Smooth muscle cell of the brain vasculature (primary cell): ENCODE measurements at places on chromosomes 11 and 22.
A peak's percentile ranks its signal among the peaks of the same experiment; 100 is the strongest.

DNA sequence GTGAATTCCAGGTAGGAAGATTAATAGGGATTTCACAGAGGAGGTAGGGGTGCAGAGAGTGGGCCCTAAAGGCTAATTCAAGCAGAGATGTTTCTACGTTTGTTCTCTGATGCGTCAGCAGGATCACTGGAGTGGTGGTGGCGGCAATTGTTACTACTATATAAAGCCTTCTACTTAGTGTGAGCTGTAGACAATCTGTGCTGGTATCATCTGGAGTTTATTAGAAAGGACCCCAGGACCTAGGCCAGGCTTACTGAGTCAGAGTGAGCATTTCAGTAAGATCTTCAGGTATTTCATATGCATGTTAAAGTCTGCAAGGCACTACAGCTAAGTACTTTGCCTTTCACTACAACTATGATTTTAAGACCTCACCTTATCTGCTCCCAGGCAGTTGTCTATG, 59.5 kb downstream of the USP35 start:
- DNase-seq: no peak

DNA sequence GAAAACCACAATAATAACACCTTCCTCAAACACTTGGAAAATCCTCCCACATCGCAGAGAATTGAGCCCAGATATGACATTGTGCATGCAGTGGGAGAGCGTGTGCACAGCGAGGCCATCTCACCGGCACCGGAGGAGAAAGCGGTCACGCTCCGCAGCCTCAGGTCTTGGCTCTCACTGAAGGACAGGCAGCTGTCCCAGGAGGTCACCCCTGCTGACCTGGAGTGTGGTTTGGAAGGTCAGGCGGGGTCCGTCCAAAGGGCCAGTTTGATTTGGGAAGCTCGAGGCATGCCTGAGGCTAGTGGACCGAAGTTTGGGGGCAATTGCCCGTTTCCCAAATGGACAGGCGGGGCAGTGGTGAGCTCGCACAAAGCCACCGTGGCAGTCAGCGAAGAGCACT, 86.7 kb downstream of the KIAA1671 start:
- DNase-seq: no peak

GRCh38 chr11:1054143-1055108, 17.9 kb upstream of the MUC6 start:
- no peak for DNase-seq

GRCh38 chr11:93193731-93194130, 4.1 kb downstream of the SLC36A4 start:
- no peak for DNase-seq

DNA sequence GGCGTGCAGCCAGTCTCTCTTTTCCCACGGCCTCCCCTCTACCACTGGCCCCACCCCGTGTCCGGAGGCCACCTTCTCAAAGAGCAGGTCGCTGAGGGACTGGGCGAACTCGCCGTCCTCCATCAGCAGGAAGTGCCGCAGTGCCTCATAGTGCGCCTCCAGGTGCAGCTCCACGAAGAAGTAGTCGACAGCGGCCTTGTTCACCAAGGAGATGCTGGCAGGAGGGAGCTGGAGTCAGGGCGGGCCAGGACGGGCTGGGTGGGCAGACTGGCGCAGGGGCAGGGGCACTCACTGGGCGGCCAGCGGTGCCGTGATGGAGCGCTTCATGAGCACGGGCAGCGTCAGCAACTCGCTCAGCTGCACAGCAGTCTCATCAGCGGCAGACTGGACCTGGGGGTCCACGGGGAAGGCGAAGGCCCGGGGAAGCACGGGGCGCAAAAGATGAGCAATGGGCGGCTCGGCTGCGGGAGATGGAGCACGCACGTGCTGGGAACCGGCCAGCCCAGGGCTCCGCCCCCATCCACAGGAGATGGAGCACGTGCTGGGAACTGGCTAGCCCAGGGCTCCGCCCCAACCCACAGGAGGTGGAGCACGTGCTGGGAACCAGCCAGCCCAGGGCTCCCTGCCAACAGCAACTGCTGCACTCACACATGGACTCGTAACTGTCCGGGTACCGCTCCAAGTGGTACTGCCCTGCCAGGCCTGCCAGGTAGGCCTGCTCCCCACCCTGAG, 18.4 kb downstream of the SELENOO start:
- peak; percentile 56 for DNase-seq

GRCh38 chr11:37394236-37394870, 796.3 kb upstream of the RAG2 start:
- DNase-seq: no peak

DNA sequence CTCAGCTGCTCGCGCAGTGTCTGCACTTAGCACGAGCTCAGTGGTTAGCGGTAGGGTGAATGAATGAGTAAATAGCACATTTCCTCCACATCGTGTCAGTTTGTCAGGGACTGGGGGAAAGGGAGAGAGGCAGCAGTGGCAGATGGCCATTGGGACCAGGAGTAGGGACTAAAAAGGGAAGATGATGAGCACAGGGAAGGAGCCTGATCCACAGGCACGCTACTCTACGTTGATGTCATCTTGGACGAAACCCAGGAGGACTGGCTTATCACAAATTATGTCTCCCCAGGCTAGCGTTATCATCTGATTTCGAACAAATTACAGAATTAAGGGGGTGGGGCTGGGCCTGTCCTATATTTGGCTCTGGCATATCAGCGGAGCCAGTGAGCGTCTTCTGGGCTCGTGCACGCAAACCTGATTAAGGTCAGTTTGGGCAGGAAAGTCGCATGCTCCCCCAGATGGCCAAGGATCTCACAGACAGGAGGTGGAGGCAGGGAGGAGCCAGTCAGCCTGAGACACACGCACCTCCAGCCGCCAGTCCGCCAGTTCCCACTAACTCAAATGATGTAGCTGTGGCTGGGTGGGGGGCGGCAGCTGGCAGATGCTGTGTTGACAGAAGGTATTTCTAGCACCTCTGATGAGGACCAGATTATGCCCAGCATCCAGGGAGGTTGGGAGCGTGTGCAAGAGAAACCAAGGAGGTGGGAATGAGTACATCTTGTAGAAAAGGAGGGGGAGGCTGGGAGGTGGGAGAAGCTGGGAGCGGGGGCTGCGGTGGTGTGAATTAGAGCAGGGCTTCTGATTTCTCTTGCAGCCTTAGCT, 97.4 kb upstream of the PRDM11 start:
- no peak for DNase-seq

- no peak for DNase-seq
Observed at GRCh38 chr11:15107730-15108515, 6.8 kb upstream of the INSC start.

GRCh38 chr11:46237248-46238077, 40.0 kb upstream of the CREB3L1 start:
- no peak for DNase-seq

DNA sequence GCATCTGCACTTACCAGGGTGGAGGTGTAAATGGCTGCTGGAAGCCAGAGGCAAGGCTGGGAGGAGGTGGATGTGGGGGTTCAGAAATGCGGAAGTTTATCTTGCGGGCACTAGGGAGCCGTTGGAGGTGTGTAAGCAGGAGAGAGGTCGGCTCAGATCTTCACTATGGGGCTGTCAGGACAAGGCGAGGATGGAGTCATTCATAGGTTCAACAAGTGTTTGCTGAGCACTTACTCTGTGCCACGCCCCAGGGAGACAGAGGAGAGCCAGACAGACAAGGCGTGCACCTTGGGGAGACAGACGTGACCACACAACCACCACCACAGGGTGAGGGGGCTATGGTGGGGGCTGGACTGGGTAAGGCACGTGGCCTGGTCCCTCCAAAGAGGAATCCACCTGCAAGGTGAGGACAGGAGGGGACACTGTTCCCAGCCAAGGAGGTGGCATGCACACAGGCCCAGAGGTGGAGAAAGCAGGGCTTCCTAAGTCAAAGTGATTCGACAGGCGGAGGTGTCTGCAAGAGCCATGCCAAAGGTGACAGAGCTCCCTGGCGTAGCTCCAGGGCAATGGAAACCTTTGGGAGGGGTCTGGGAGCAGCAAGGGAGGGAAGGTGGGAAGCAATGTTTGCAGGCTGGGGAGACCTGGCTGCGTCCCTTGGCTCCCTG, 30.8 kb upstream of the TCF20 start:
- no peak for DNase-seq

- no peak for DNase-seq
Observed at GRCh38 chr11:128497776-128498095, 89.6 kb downstream of the ETS1 start.

DNA sequence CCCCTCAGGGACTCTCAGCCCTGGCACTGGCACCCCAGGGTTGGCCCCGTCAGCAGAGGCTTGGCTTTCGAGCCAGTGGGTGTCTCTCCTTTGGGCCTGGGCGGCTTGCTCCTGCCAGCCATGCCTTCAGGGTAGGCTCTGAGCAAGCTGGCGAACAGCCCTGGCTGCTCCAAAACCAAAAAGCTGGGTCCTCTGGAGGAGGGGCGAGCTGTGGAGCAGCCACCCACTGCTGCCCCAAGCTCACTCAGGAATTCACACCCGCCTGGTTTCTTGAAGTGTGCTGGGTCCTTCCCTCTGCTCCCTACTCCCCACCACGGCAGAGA, 6.2 kb downstream of the YDJC start:
- no peak for DNase-seq

DNA sequence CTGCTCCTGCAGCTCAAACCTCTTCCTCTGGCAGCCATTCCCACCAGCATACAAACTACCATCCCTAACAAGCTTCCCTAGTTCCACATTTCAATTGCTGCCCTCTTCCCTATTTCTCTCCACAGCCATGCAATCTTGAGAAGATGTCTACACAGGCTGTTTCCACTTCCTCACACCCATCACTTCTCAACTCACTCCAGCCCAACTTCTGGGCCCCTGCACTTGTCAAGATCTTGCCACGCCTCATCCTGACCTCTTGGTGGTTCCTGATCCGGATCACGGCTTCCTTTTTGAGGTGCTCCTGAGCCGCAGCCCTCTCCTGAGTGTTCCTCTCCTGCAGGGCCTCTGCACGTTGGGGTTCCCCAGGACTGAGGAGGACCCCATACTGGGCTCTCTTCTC, 22.6 kb downstream of the RPL27A start:
- no peak for DNase-seq

DNA sequence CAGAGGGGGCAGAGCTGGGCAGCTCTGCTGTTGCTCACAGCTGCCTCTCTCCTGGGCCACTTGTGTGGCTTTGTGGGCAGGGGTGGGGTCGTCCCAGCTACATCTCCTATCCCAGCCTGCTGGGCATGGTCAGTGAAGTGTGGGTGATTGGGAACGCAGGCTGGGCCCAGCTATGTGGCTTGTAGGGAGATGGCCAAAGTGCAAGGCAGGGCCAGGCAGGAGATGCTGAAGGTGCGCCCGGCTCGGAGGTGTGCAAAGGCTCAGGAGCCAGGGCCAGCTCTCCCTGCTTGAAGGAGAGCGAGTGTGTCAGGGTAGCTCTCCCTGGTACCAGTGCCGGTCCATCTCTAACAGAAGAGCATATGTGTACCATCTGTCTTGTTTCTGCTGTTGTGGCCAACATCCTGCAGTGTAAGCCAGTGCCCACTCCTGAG, 8.4 kb upstream of the RANBP1 start:
- DNase-seq: no peak

DNA sequence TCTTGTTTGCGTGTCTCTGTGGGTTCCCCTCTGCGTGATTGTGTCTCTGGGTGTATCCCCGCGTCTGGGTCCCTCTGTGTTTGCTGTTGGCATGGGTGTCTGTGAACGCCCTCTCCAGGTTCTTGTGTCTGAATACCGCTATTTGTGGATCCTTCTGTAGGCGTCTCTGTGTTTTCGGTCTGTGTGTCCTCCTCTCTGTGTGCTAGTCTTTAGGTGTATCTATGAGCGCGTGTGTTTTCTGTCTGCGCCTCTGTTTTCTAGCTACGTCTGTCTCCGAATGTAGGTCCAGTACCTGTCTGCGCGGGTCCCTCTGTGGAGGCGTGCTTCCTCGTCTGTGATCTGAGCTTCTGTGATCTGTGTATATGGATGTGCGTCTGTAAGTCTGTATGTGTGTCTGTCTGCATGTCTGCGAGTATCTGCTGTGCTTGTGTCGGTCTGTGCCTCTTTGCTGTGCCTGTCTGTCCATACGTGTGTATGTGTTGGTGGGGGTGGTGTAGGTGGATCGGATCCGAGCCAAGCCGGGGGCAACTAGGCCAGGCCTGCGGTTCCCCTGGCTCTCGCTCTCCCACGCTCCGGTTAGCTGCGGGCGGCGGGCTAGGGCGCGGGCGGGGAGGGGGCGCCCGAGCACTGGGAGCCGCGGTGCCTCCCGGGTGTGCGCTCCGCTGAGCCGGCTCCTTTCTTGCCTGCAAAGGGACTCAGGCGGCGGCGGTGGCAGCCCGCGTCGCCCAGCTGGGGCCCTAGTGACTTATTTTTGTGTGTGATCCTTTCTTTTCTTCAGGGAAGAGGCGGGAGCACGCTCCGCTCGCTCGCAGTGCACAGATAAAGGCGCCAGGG, 105.3 kb upstream of the E2F8 start:
- DNase-seq: no peak

DNA sequence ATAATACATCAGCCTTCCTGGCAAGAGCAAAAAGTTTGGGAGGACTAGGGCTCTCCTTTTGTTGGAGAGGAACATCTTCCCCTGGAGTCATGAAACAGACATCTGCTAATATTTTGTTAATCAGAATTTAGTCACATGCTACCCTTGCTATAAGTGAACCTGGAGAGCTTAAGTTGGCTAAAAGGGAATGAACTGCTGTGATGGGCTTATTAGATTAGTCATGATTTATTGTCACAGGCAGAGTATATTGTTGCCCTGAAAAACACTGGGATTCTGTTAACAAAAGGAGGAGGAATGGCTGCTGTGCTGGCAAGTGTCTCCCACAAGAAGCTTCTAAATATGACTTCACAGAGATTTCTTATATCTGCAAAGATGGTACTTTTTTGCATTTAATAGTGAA, 16.0 kb downstream of the TCP11L1 start:
- no peak for DNase-seq

- peak; percentile 74 for DNase-seq
Observed at GRCh38 chr11:35549787-35550186, 24.4 kb upstream of the PAMR1 start.

- no peak for DNase-seq
Observed at GRCh38 chr11:24132471-24132870, 364.4 kb upstream of the LUZP2 start.

- no peak for DNase-seq
Observed at GRCh38 chr11:921921-922678, 3.6 kb upstream of the AP2A2 start.

DNA sequence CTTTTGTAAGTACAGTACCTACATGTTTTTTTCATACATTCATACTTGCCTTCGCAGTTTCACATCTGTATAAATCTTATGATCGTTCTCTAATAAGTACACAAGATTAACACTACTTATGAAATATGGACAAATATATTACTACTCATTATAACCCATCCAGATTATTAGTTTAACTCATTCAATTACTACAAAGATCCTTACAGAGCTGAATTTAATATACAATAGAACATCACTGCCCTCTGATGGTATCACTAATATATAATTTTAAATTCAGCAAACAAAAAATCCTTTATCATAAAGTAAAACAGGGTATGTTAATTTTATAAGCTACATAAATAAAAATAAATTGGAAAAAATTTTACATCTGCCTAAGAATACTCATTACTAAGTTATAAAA, 7.4 kb downstream of the SVIP start:
- no peak for DNase-seq

GRCh38 chr11:67357831-67358670, 4.7 kb upstream of the POLD4 start:
- no peak for DNase-seq

DNA sequence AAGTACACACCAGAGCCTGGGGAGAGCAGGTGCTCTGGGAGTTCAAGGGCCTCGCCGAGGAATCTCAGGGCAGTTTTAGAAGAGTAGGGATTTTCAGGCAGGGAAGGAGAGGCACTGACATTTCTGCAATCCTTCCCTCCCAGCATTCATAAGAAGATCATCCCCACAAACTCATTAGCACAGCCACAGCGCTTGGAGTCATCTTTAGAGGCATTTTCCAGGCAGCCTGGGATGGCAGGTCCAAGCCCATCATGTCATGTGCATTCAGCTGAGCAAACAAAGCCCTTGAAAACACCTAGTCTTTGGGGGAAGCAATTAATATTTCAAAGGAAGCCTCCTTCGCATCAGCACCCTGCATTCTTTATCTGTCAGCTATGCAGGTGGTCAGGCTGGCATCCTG, 43.8 kb downstream of the MAP6 start:
- no peak for DNase-seq
